ENCODE measurements at places on chromosomes 16 and 17.

DNA sequence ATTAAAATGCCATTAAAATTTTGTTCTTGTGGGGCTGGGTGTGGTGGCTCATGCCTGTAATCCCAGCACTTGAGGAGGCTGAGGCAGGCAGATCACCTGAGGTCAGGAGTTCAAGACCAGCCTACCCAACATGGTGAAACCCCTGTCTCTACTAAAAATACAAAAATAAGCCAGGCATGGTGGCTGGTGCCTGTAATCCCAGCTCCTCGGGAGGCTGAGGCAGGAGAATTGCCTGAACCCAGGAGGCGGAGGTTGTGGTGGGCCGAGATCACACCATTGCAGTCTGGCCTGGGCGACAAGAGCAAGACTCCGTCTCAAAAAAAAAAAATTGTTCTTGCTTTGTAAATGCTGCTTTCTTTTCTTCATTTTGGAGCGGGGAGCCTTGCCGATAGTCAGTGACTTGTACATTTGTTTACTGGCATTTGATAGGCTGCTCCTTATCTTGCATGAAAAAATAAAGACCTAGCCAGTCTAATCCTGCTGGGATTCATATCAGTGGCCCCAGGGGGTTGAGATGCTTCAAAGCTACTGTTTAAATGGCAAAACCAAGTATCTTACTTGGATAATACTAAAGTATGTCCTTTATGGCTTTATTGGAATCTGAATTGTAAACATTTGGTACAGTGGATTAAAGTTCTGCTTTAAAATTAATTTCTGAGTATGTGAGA is 3.3 kb upstream of the CLTC start:
- DNase-seq = no peak

DNA sequence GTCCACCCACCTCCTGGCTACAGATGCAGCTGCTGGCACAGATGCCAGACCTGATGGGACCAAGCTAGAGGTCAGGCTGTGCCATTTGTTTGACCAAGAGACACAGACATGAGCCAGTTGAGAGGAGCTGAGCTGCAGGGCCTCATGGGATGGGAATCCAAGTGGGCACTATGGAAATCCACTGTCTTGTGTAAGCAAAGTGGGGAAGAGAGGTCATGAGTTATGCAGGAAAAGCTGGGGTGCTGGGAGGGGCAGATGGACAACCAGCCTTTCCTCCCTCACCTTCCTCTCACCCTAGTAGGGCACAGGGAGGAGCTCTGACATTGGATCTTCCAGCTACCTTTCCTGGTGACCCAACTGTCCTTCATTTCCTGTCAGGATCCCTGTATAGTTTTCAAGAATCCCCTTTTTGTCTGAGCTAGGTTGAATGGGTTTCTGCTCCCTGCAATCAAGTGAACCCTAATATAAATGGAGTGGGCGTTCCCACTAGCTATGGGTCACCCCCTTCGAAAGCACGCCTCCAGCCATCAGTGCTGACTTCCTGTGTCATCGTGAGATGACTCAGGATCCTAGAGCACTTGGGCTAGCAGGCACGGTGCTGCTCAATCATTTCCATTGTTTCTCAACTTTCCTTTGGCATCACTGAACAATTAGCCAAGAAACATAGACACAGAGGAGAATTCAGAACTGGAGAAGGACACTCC is 13.6 kb downstream of the ATPAF2 start:
- DNase-seq = no peak

- DNase-seq = no peak
Measured at GRCh38 chr17:49725452-49726130, 17.8 kb upstream of the SLC35B1 start.

- no peak for DNase-seq
Measured at GRCh38 chr17:4436381-4436780, 2.6 kb downstream of the SPNS3 start.

DNA sequence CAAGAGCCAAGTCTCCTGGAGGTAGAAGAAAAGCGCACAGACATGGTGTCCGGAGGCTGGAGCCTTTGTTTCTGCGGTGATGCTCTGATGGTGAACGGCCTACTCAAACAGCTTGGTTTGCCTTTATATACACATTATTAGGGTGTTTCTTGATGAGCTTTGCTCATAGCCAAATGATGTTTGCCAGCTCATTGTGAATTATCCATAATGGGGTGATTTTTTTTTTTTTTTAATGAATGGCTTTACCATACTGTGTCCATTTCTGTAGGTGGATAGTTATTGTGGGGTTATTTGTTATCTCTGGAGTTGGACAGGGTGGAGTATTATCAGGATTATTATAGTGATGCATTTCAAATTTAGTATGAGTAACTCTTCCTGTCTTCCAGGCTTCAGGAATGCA is at the start of gene KRT27:
Gene KRT27 (minus strand): TSS at position 101 of the 400 bp plus-strand sequence. CDS start 57 bp downstream, at position 44.
- no peak for DNase-seq

- DNase-seq = no peak
Measured at GRCh38 chr17:60230358-60230757, 80.6 kb downstream of the CA4 start.

- DNase-seq = no peak
Measured at GRCh38 chr16:49350265-49351095, 23.1 kb upstream of the C16orf78 start.

GRCh38 chr17:36837195-36837938 is 99.9 kb upstream of the LHX1 start:
- no peak for DNase-seq

DNA sequence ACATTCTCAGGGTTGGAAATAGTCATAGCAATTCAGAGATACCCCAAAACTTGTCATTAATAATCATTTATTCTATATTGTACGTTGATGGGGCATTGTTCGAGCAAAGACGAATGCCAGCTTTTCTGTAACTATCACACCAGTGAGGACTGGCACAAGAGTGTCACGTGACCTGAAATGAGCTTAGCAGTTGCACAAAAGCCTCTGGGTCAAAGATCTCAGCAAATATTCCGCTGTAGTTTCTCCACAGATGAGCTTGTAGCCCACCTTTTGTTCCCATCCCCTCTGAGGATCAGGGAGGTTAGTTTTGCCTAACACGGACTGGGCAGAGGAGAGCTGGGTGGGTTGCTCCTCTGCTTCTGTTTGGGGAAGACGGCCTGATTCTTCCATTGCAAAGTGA is 18.2 kb downstream of the IRX3 start:
- no peak for DNase-seq

GRCh38 chr16:5905935-5906334 is 808.3 kb upstream of the EEF2KMT start:
- no peak for DNase-seq

- no peak for DNase-seq
Measured at GRCh38 chr17:70896843-70897242, 727.5 kb downstream of the KCNJ2 start.

GRCh38 chr17:30263552-30264333 is 28.0 kb downstream of the BLMH start:
- no peak for DNase-seq

DNA sequence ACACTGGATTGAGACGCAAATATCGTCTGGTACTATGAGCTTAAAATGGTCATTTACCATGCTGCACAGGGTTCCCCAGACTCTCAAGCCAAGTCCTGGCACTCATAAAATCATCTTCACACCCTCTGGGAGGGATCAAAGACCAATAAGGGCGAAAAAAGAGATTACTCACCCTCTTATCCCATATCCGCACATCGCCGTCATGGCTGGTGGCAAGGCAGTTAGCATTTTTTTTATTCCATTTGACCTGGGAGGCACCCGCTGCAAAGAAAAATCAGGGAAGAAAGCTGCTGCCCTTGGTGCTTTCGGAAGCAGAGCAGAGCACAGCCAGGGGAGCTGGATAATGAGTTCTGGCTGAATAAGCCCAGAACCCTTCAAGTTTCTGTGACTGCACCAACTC is 42.4 kb downstream of the WDR59 start:
- DNase-seq = no peak

DNA sequence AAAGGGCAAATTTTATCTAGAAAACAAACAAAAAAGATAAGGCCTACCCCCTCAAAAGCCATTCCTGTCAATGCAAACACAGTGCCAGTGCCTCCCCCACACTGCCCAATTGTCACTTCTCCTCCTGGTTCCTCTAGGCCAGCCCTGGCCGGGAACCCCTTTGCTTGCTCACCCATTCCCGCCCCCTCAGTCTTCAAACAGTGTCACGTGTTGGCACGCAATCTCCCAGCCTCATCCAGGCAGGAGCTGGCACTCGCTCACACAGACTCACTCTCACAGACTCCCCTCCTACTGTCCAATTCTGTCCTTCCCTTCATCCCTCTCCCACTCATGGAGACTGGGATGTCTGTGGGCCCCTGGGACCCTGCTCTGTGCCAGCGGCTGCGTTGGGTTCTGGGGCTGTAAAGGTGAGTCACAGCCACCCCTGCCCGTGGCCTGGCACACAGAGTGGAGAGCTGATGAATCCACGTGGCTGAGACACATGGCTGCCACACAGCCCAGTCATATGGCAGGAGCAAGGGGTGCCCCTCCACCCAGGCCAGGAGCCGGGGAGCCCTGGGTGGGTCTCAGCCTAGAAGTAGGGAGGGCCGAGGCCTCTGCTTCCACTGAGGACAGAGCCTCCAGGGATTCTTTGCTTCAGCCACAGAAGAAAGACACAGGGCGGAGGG is 54.8 kb downstream of the VAC14 start:
- DNase-seq = no peak
